ENCODE measurements at places on chromosomes 3 and 15.

DNA sequence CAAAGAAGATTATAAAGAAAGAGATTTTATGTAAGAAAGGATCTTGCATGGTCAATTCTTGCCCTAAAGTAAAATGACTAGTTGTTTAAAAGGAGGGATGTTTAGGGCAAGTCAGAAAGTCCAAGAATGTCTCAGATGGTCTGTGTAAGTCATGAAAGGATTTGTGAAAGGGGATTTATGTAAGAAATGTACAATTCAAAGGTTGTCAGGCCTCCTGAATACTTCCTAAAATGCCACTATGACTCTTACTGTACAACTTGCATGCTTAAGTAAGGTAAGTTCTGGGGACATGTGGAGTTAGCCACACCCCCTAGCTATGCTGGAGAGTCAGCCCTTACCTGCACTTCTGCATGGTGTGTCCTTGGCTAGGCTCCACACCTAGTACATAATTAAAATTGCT, 328.9 kb upstream of the TGFBR2 start:
- DNase-seq = no peak

DNA sequence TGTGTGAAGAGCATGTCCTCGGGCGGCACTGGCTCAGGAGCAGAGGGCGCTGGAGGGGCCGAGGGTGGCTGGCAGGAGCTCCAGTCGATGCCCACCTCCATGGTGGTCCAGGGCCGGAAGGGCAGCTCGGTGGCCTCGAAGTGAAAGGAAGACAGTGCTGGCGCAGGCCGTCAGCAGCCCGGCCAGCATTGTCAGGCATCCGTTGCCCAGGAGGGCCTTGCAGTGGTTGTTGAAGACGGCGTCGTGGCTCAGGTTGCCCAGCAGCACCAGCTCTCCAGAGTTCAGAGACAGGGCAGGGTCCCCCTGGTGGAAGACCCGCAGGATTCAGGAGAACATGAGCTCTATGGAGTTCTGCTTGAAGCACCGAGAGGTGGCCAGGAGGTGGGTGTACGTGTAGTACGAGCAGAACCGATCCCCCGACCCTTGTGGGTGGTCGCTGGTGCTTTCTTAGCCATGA, 16.5 kb upstream of the SIAH2 start:
- no peak for DNase-seq

- no peak for DNase-seq
These were observed 88.8 kb upstream of the C3orf80 start for GRCh38 chr3:160136421-160136820.

DNA sequence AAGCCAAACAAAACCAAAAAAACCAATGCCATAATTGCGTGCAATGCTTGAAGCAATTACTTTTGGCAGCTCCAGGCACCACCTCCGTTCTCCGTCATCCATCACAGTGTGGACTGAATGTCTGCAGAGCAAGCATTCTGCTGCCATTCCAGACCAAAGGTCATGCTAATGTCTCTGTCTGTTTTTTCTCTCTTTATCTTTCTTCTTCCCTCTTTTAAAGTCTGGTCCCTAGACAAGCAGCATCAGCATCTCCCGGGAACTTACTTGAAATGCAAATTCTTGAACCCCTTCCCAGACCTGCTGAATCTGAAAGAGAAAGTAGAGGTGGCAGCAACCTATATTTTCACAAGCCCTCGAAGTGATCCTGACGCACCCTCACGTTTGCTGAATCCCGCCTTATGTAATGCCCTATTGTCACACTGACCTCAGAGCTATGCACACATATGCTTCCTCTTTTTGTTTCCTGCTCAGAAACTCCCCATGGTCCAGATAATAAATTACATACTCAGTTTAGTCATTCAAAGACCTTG, 297.3 kb upstream of the PROK2 start:
- DNase-seq = peak; percentile 91

GRCh38 chr3:99634881-99635280, 3.5 kb upstream of the COL8A1 start:
- no peak for DNase-seq

GRCh38 chr3:173838644-173839043, 441.1 kb downstream of the NLGN1 start:
- no peak for DNase-seq

DNA sequence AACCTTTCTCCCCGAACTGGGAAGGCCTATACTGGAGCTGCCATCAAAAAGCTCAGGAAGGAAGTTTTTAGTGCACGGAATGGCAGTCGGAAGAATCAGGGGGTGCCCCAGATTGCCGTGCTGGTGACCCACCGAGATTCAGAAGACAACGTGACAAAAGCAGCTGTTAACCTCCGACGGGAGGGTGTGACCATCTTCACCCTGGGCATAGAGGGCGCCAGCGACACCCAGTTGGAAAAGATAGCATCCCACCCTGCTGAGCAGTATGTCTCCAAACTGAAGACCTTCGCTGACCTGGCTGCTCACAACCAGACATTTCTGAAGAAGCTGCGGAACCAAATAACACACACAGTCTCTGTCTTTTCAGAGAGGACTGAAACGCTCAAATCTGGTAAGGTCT, 48.2 kb downstream of the COL6A6 start:
- no peak for DNase-seq

- DNase-seq = no peak
These were observed 28.6 kb downstream of the TFDP2 start for GRCh38 chr3:142120707-142121106.

DNA sequence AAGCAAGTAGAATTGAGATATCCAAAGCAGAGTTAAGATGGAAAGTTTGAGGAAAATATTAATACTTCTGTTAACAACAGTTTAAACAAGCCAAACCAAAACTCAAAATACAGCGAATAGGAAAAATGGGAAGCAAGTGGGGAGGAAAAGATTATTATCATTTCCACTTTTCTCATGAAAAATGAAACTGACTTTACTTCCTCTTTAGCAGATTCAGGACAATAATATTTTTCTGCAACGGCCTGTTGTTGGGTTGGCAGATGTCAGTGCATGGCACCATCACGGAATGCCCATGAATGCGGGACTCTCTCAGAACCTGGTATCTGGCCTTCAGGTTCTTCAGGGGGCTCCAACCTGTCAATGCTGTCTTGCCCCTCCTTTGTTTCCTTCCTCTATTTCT, 11.1 kb downstream of the ANKUB1 start:
- no peak for DNase-seq

DNA sequence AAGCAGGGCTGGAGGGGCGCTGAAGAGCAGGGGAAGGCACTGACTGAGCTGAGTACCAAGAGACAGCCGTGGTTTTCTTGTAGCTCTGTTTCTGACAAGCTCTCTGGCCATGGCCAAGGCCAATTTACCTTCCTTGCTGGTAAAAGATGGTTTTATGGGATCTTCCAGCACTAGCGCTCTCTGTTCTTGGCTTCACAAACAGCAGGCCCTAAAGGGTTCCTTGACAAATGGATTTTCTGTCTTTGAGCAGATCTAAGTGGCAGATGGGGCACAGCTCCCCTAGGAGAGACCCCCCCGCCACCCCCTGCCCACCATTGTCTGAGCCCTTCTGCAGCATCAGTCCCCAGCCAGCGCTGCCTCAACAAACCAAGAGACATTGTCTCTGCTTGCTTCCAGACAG, 66.6 kb downstream of the GAP43 start:
- DNase-seq = no peak

DNA sequence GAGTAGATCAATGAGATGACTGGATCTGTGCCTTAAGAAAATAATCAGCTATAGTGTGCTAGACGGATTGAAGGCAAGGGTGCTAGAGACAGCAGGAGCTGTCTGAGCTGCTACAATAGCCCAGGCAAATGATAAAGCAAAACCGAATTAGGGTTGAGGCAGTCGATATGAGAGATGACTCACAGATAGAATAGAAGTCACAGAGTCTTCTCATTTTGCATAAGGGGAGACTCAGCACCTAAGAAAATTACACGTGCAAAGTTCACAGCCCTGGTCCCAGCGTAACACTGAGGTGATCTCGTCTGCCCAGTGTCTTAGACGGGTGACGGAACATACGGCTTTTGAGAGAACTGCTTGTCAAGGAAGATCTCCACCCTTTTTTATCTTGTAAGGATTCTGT, 11.6 kb downstream of the LPP start:
- DNase-seq = no peak
